ENCODE measurements at places on chromosomes 5 and 9. TPM values are rescaled to one million over a fixed set of nuclear protein-coding genes. Genes with fewer than 3 reads are reported as not detected.

GRCh38 chr9:130542457-130543228 is 36.7 kb upstream of the FUBP3 start:
- H3K27me3 ChIP-seq: no peaks in the 10 kb centered on the region
- H3K36me3 ChIP-seq: no peaks in the 10 kb centered on the region
- H3K4me3 ChIP-seq: no peak overlapping the region
- H3K27ac ChIP-seq: no peak overlapping the region
- peak; percentile 65 for DNase-seq

DNA sequence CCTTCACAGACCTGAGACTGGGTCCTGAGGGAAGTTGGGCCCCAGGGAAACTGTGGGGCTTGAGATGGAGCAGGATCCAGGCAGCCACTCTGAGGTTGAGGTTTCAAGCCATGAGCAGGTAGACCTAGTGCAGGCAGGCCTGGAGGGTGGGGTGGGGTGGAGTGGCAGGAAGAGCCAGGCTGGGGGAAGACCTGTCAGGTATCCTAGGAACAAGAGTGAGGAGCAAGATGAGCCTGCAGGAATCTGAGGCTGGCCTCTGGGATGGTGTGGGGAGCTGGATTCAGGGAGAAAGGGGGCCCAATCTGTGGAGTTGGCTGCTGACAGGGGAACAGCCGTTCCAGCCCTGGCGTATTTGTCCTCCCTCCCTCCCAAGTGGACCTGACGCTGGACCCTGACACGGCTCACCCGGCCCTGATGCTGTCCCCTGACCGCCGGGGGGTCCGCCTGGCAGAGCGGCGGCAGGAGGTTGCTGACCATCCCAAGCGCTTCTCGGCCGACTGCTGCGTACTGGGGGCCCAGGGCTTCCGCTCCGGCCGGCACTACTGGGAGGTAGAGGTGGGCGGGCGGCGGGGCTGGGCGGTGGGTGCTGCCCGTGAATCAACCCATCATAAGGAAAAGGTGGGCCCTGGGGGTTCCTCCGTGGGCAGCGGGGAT is 9.8 kb downstream of the RACK1 start:
- peaks cover under 1% of the 10 kb centered on the region for H3K4me1 ChIP-seq
- H3K27ac ChIP-seq: no peak overlapping the region
- no peaks in the 10 kb centered on the region for H3K27me3 ChIP-seq

DNA sequence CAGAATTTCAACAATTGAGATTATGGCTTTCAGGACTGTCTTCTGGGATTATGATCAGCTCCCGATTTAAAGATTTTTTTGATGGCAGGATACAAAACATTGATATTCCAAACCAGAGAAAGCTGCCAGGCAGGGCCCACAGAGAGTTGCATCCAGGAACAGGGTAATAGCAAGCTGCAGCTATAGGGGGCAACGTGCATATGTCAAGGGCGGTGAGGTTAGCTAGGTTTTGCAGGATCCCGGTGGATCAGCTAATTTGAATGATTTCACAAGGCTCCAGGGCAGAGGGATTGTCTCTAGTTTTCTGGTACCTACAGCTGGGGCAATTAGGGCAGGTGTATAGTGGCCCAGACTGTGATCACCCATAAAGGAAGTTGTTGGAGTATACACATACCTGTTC is 339.4 kb downstream of the CHSY3 start:
- DNase-seq: no peak
- H3K27ac ChIP-seq: no peak overlapping the region
- H3K36me3 ChIP-seq: no peaks in the 10 kb centered on the region
- no peaks in the 10 kb centered on the region for H3K4me1 ChIP-seq

GRCh38 chr5:99694884-99695283 is 766.1 kb upstream of the CHD1 start:
- no peak overlapping the region for H3K27ac ChIP-seq
- no peaks in the 10 kb centered on the region for H3K36me3 ChIP-seq
- H3K4me3 ChIP-seq: no peak overlapping the region
- no peak for DNase-seq

The ALDOB gene
- 0.80 TPM for total RNA-seq

The CDH9 gene
- not detected for total RNA-seq

GRCh38 chr9:117306032-117306431 is 108.8 kb downstream of the ASTN2 start:
- H3K4me1 ChIP-seq: no peaks in the 10 kb centered on the region
- H3K27ac ChIP-seq: no peak overlapping the region
- no peak overlapping the region for H3K4me3 ChIP-seq
- H3K36me3 ChIP-seq: no peaks in the 10 kb centered on the region

The G3BP1 gene
- total RNA-seq: 264 TPM

The C5orf52 gene
- total RNA-seq: not detected

GRCh38 chr9:129665814-129666520 is 520 bp downstream of the PRRX2 start:
- DNase-seq: no peak
- peaks cover 24% of the 10 kb centered on the region for H3K27me3 ChIP-seq
- H3K27ac ChIP-seq: no peak overlapping the region
- H3K4me3 ChIP-seq: no peak overlapping the region
- H3K36me3 ChIP-seq: no peaks in the 10 kb centered on the region

The CA9 gene
- 0.73 TPM for total RNA-seq

- H3K36me3 ChIP-seq: no peaks in the 10 kb centered on the region
- H3K27ac ChIP-seq: no peak overlapping the region
- DNase-seq: no peak
- no peaks in the 10 kb centered on the region for H3K4me1 ChIP-seq
Measured at GRCh38 chr9:30723656-30724055, 1660.8 kb upstream of the ACO1 start.

GRCh38 chr9:33025572-33026342 is 684 bp downstream of the DNAJA1 start:
- DNase-seq: peak; percentile 68
- no peaks in the 10 kb centered on the region for H3K27me3 ChIP-seq
- peaks cover 76% of the 10 kb centered on the region for H3K36me3 ChIP-seq
- H3K27ac ChIP-seq: peak overlapping the region; percentile 94
- peaks cover 14% of the 10 kb centered on the region for H3K4me1 ChIP-seq

The IFNA4 gene
- not detected for total RNA-seq

The MCC gene
- total RNA-seq: 0.18 TPM

- H3K4me3 ChIP-seq: no peak overlapping the region
- H3K4me1 ChIP-seq: no peaks in the 10 kb centered on the region
- no peaks in the 10 kb centered on the region for H3K36me3 ChIP-seq
Measured at GRCh38 chr5:124935065-124935464, 188.6 kb upstream of the ZNF608 start.

The OR2Y1 gene
- total RNA-seq: not detected

GRCh38 chr5:73155271-73156222 is 17.4 kb upstream of the TMEM174 start:
- no peak overlapping the region for H3K27ac ChIP-seq
- no peaks in the 10 kb centered on the region for H3K4me1 ChIP-seq
- peaks cover 47% of the 10 kb centered on the region for H3K27me3 ChIP-seq
- no peak for DNase-seq

DNA sequence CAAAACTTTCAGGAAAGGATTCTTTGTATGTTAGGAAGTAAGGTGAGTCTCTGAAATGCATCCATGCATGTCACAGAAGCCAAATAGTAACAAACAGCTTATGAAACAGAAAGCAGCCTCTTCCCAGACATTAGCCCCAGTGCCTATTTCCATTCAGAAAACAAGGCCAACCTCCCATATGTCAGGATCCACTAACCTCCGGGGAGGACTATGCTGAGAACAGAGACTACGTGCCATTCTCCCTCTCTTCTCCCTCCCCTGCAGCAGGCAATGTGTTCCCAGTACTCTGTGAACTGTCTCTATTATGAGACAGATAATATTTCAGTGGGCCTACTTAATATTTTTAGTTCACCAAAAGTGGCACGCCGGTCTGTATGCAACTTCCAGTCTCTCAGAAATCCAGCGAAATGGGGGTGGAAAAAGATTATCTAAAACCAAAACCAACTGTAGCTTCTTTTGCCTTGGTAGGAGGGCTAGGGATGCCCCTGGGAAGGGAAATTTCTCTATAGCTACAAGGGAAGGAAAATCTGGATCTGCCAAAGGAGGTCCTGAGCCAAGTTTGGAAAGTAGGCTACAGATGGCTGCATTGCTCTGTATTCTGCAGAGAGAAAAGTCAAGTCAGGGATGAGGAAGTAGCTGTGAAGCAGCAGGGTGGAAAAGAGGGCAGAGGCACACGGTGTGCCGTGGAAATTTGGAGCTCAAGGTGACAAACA is 42.0 kb downstream of the VLDLR start:
- H3K36me3 ChIP-seq: no peaks in the 10 kb centered on the region
- no peak overlapping the region for H3K27ac ChIP-seq
- H3K4me1 ChIP-seq: no peaks in the 10 kb centered on the region
- no peak overlapping the region for H3K4me3 ChIP-seq

The CARD9 gene
- total RNA-seq: 35.6 TPM

DNA sequence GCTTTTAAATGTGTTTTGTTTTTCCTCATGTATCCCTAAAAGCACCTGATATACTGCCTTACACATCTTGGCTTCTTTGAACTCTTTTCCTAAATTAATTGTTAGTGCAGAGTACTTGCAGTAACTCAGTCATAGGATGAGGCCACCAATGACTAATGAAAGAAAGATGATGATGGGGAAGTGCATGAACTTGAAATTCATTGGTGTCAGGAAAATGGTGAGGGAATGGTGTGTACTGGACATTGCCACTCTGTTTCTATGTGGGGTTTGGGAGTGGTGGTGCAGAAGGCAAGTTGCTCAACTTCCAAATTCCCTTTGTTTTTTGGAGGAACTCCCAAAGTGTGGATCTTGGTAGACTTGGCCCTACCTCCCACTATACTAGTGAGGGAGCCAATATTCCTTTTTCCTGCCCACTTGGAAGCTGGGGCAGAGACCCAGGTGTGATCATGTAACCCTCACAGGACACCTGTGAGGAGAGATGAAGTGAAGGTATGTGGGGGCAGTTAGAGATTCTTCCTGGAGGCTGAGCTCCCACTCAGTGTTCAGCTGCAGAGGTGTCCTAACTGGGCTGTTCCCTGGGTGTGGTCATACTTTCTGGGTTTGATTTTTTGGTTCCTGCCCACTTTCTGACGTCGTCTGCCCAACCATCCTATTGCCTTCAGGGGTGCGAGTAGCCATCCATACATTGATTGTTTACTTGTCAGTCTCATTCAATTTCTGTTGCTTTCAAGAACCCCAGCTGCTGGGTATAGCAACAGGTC is 298.5 kb downstream of the MAST4 start:
- DNase-seq: no peak
- no peaks in the 10 kb centered on the region for H3K27me3 ChIP-seq
- no peaks in the 10 kb centered on the region for H3K4me1 ChIP-seq
- no peaks in the 10 kb centered on the region for H3K36me3 ChIP-seq
- no peak overlapping the region for H3K4me3 ChIP-seq
- H3K27ac ChIP-seq: no peak overlapping the region

DNA sequence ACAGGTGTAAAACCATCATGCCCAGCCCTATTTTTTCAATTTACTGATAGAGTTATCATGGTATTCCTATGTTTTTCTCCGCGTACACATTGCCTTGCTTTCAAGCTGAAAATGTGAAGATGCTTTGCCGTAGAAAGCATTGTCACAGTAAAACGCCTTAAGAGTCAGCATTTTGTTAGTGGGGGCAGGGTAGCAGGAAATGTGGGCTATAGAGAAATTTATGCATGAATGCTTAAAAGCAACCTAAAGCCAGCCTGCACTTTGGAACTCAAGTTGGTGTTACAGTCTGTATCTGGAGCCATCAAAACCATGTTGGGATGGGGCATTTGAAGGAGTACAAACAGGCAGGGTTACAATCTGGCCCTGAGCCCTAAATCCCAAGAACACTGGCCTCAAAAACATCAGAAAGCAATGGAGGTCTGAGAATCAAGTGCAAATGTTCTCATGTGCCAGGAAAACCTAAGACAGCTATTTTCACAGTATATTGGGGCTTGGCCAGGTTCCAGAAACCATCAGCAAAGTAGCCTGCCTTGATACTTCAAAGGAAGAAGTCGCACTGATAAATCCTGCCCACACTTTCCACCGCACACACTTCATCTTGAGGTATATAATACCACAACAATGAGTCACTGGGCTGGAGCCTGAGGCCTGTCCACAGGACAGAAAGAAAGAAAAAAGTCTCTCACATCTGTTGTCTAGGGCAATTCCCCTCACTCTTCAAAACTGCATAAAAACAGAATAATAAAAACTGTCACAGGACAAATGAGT is 313.8 kb downstream of the ENC1 start:
- H3K27me3 ChIP-seq: peaks cover 2% of the 10 kb centered on the region
- H3K4me1 ChIP-seq: no peaks in the 10 kb centered on the region
- DNase-seq: no peak
- H3K27ac ChIP-seq: no peak overlapping the region
- no peaks in the 10 kb centered on the region for H3K36me3 ChIP-seq
- no peak overlapping the region for H3K4me3 ChIP-seq

- no peaks in the 10 kb centered on the region for H3K27me3 ChIP-seq
- H3K36me3 ChIP-seq: no peaks in the 10 kb centered on the region
- no peak overlapping the region for H3K27ac ChIP-seq
- no peak overlapping the region for H3K4me3 ChIP-seq
- DNase-seq: no peak
- H3K4me1 ChIP-seq: no peaks in the 10 kb centered on the region
Measured at GRCh38 chr9:86891886-86892437, 55.3 kb downstream of the GAS1 start.

GRCh38 chr9:89778100-89779090 is 173.6 kb downstream of the GADD45G start:
- H3K36me3 ChIP-seq: no peaks in the 10 kb centered on the region
- no peak overlapping the region for H3K4me3 ChIP-seq
- H3K27me3 ChIP-seq: peaks cover 5% of the 10 kb centered on the region
- H3K27ac ChIP-seq: no peak overlapping the region
- H3K4me1 ChIP-seq: no peaks in the 10 kb centered on the region
- DNase-seq: no peak

DNA sequence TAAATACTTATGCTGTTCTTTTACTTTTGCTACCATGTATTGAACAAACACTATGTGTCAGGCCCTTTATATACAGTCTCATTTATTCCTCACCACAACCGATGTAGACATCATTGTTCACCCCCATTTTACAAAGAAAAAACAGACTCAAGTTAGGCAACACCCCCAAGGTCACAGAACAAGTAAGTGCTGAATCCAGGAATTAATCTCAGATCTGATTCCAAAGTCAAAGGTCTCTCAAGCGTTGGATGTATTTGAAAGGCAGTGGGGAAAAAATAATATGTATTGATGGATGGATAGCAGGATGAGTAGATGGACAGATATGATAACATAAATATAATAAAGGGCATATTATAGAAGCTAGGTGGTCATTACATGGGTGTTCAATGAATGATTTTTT is 85.1 kb upstream of the VLDLR start:
- H3K4me3 ChIP-seq: no peak overlapping the region
- no peaks in the 10 kb centered on the region for H3K4me1 ChIP-seq
- no peak overlapping the region for H3K27ac ChIP-seq
- no peaks in the 10 kb centered on the region for H3K36me3 ChIP-seq
- DNase-seq: no peak

The FOXD4 gene
- 1.0 TPM for total RNA-seq

DNA sequence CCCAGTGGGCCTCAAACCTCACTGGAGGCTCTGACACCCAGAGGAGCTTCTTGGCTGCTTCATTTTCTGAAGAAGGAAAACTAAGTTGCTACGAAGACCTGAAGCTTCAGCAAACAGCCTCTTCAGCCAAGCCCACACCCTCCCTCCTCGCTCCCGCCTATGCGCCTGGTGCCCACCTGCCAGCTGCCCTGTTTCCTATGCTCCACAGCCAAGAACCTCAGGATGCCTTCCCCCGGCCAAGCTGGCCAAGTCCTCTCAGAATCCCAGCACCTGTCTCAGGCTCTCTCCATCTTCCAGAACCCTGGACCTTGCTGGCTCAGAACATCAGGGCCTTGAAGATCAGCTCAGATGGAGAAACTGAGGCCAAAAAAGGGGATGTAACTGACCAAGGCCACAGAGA is 60.4 kb downstream of the STK10 start:
- no peak for DNase-seq
- no peak overlapping the region for H3K4me3 ChIP-seq
- peaks cover 6% of the 10 kb centered on the region for H3K4me1 ChIP-seq
- H3K36me3 ChIP-seq: no peaks in the 10 kb centered on the region

GRCh38 chr5:134545070-134545868 is 19.8 kb downstream of the JADE2 start:
- no peaks in the 10 kb centered on the region for H3K4me1 ChIP-seq
- no peak overlapping the region for H3K27ac ChIP-seq
- no peaks in the 10 kb centered on the region for H3K27me3 ChIP-seq
- H3K4me3 ChIP-seq: no peak overlapping the region

Measured in K562 (cell line).